GM23338 (cell line): ENCODE measurements at places on chromosomes 6 and 20. TPM values are rescaled to one million over a fixed set of nuclear protein-coding genes. Genes with fewer than 3 reads are reported as not detected.
A peak's percentile ranks its signal among the peaks of the same experiment; 100 is the strongest.

Gene SLC17A1
- not detected in 2 replicates for total RNA-seq

Gene MTFR2
- 6.1 and 7.4 TPM in 2 replicates for total RNA-seq

Gene CDH4
- total RNA-seq: 4.0 and 4.2 TPM in 2 replicates

Gene MACROD2
- total RNA-seq: 2.0 and 2.8 TPM in 2 replicates

Gene SYCP2
- 2.1 TPM in 2 replicates for total RNA-seq

Gene DZANK1
- 6.7 and 8.3 TPM in 2 replicates for total RNA-seq

Gene PRKN
- total RNA-seq: 0.10 and 0.39 TPM in 2 replicates

Gene ADAM33
- 4.0 and 6.0 TPM in 2 replicates for total RNA-seq

DNA sequence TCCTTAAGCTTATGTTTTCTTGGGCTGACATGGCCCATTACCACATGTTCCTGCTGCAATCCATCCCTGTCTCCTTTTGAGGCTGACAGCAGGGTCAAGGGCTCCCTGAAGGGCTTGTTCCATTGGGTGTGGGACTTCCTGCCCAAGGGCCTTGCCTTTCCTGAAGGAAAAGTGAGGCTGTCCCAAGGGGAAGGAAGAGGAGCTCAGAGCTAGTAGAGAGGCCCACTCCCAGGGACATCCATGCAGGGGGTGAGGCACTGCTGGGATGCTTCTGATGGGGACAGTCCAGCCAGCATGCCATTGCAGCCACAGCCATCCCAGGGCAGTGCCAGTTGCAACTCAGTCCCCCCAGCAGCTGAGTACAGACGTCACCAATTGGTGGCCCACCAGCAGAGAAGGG is 138.4 kb upstream of the FOXA2 start:
- no peak for DNase-seq

GRCh38 chr6:48695872-48696271 is 584.9 kb upstream of the PTCHD4 start:
- DNase-seq: no peak

- no peak for DNase-seq
These were observed 2.7 kb downstream of the SRF start for GRCh38 chr6:43173591-43174262.

DNA sequence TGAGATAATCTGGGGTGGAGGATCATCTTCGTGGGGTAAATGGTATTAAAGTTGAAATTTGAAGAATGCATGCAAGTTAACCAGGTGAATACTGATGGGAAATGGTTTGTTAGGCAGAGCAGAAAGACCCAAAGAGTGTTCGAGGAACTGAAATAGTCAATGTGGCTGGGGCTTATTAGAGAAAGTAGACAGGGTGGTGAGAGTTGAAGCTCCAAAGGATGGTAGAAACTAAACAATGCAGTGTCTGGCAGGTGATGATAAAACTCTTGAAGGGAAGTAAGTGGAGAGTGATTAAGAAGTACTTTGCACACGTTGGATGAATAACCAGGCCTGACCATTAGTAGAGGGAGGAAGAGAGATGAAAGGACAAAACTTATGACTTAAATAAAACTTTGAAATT is 39.8 kb upstream of the CENPW start:
- no peak for DNase-seq

GRCh38 chr20:33033381-33033780 is 1.9 kb downstream of the BPIFB6 start:
- DNase-seq: no peak

- DNase-seq: peak; percentile 74
These were observed 523 bp downstream of the TMEM30A start for GRCh38 chr6:75283907-75284631.

- DNase-seq: peak; percentile 70
These were observed 78.1 kb downstream of the CFAP61 start for GRCh38 chr20:20130399-20130798.

DNA sequence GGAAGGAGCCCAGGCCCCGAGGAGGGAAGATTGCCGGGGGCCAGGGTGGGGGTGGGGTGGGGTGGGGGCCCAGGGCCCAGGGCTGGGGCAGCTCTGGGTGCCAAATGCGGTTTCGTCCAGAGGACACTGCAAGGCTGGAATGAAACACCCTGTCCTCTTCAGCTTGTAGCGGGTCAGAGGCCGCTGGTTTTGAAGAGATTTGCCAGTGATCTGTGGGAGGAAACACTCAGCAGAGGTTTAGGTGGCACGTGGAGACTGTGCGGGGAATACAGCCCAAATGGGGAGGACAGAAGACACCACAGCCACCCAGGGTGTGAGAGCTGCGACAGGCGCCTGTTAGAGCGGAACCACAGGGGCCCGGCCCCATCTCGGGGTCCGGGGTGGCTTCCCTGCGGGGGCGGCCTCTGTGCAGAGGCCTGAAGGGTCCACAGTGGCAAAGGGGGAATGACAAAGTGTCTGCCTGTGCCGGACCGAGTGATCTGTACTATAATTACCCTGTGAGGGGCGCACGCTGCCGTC is 29.2 kb downstream of the FRMD1 start:
- no peak for DNase-seq

DNA sequence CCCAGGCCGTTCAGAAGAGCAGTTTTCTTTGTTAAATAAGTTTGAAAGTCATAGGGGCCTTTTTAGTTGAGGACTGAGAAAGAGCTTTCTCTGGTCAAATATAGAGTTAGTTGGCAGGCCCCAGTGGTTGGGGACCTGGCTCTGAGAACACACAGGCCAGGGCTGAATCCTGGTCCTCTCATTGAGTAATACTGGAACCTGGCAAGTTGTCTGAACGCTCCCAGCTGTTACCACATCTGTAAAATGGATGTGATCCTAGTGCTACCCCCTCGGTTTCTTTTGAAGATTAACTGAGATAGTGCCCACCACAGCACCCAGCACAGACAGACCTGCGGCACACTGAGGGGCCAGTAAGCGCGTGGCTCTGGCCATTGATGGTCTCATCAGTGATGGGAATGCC is 215.5 kb downstream of the ZDHHC14 start:
- no peak for DNase-seq

- no peak for DNase-seq
These were observed 27.4 kb downstream of the BTBD9 start for GRCh38 chr6:38612143-38612965.

- DNase-seq: no peak
These were observed 19.6 kb downstream of the HLA-A start for GRCh38 chr6:29961966-29962365.

- DNase-seq: peak; percentile 71
These were observed 20.0 kb downstream of the HLA-B start for GRCh38 chr6:31336896-31337496.

DNA sequence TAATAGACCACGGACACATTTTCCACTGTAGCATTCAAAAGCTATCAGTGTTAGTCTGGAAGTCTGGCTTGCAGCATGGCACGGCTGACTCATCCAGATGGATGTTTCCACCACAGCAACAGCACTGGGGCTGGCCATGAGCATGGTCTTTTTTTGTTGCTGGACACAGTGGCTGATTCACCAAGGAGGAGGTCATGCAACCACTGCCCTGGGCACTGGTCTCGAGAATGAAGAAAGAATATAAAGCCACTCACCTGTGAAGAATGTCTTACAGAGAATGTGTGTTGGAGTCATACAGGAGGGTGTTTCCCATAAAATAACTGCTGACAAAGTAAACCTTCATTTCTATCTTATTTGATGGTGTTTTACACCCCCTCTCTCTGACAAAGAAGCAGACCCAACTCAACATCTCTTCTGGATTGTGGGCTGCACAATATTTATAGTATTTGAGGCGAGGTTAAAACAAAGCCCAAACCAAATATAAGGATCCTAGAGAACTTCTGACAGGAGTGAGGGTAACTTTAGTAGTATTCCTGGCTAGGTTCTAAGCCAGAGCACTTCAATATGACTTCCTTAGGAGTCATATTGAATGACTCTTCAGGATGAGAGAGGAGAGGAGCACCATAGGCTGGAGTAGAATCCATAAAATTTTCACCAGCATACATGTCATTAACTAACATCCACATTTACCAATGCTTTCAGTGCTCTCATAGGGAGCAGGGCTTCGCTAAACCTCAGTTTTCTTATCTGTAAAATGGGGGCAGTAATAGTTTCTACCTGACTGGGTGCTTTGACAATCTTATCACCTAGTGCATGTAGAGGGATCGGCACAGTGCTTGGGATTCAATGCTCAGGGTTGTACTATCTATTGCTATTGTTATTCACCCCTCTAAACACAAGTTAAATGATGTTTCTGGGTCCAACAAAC is 121.4 kb downstream of the KIF13A start:
- DNase-seq: no peak

- DNase-seq: peak; percentile 53
These were observed 8.8 kb downstream of the RSPH3 start for GRCh38 chr6:158991017-158991723.

DNA sequence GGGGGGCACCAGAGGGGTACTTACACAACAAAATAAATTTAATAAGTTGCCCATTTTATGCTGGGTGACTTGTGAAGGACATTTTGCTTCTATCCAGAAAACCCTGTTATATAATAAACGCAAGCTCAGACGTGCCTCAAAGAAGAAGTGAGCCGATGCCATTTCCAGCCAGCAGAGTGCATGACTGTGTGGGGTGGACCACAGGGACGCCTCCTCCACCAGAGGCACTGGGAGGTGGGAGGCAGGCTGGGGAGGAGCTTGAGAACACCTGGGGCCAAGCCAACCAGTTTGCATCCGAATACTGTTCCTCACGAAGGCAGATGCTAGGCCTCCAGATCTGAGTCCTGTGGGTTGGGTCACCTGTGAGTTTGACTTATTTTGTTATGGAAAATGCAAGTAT is 363.8 kb downstream of the RNGTT start:
- DNase-seq: peak; percentile 30

DNA sequence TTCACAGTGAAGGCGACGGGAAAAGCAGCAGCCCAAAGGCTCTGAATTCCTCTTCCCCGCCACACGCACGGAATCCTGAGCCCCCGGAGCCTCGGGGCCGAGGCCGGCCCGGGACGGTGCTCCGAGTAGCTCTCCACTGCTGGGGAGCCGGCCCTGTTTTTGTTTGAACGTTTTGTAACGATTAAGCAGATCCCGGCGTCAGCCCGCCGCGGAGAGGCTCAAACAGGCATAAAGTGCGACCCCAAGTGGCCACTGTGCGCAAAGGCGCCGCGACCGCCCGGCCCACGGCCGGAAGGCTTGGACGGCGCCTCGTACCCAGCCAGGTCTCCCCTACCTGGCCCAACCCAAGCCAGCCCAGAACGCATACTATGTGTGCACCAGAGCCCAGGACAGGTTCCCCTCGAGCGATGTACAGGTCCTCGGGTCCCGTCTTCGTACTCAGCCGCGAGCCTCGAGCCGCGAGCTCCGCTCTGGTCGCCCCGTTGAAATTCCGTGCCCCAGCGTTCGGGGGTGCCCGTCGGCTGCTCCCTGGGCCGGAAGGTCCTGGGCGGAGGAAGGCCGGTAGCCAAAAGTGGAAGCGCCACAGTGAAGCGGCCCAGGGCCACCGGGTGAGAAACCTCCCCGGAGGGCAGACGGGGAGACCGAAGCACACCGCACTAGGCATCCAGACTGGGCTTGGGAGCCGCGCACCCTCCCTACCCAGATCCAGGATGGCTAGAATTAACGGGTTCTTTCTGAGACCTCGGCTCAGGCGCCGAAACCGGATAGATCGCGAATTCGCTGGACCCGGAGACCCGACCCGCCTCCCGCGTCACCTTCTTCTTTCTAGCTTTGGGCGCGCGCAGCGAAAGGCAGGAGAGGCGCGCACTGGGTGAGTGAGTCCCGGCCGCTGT is 1.2 kb upstream of the MAFB start:
- peak; percentile 93 for DNase-seq

GRCh38 chr6:7445101-7445500 is 55.5 kb downstream of the RIOK1 start:
- DNase-seq: no peak

DNA sequence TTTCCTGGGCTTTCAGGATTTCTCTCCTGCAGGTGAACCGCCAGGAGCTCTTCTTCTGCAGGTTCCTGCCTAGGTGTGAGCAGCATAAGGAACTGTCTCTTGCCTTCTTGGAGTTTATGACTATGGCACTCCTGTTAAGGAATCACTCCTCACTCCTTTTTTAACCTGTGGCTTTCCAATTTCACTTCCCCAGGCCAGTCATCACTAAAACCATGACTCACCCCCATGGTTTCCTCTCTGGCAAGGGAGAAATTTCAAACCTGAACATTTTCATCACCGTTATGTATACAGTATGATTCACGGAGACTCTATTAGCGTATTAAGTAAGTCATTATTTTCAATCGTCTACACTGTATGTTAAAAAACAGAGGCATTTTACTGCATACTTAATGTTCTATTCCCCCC is 78.2 kb upstream of the ARID1B start:
- DNase-seq: no peak

- peak; percentile 51 for DNase-seq
These were observed 119.4 kb downstream of the JARID2 start for GRCh38 chr6:15365273-15365687.

- peak; percentile 94 for DNase-seq
These were observed 4.4 kb upstream of the RPS21 start for GRCh38 chr20:62382306-62383198.

- DNase-seq: no peak
These were observed 45.9 kb upstream of the TAB2 start for GRCh38 chr6:149271348-149272340.

DNA sequence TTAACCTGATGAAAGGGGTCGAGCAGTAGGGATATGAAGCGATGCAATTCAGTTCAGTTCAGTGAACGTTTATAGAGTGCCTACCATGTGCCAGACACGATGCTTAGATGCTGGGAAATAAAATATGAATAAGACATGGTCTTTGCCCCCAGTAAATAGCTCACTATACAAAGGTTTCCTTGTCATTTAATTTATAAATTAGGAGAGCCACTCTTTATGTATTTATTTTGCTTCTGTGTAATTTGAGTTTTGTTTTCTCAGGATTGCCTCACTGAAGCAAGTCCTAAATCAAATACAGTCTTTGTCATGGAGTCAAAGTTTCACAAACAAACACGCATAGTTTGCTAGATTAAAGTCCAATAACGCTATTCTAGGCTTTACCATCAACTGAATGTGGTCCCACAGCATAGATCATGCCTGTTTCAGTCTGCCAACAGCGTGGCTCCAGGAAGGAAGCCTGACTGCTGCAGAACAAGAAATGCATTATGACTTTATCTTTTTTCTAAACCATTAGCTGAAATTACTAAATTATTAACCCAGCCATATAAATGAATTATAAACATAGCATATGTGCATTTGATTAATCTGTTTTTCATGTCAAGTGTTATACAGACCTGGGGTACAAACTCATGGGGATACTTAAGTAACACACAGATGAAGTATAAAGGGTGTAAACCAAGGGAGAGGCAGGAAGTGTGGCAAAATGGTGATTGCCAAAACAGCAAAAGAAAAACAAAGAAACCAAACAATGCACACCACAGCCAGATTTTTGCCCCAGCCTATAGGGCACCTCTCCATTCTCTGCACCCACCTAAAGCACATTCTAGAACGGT is 29.8 kb upstream of the CCN2 start:
- DNase-seq: no peak

DNA sequence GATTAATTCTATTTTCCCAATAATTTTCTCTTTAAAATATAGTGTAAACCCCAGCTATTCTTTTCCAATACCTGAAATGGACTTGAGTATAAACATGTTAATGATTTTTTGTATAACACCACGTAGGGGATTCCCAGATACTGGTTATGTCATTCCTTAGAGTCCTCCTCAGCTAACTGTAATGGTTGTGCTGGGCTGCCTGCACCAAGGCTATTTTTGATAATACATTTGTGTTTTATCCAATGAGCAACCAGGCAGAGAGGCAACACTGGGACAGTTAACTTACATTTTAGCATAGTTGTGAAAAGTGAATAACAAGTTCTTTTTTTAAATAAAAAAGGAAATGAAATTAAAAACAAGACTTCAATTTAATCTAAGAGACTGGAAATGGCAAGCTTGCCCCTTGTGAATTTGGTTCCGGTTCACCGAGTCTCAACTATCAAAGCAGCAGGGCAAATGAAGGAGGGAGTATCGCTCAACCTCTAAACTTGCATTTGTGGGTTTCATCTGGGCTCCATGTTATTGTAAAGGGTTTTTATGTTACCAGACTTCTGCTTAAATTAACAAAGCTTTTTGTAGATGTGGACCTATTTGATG is 18.8 kb upstream of the BACH2 start:
- DNase-seq: no peak
